ENCODE measurements at places on chromosomes 12 and 14.

GRCh38 chr14:94144765-94145164, 15.4 kb upstream of the IFI27L2 start:
- no peak for DNase-seq

DNA sequence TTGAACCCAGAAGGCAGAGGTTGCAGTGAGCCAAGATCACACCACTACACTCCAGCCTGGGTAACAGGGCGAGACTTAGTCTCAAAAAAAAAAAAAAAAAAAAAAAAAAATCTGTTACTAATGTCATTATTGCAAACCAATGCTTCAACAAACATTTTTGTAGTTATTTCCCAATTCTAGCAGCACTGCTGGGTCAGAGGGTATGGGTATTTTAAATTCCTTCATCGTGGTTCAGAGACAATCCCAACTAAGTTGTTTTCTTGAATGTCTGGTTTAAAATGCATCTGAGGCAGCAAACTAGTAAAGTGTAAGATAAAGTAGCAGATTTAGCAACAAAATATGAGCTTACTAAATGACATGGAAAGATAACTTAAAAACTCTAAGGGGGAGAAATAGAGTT, 65.6 kb downstream of the FERMT2 start:
- peak; percentile 69 for DNase-seq

GRCh38 chr14:78342879-78343278, 172.7 kb downstream of the NRXN3 start:
- no peak for DNase-seq

- no peak for DNase-seq
Observed at GRCh38 chr14:32571995-32572866, 243.1 kb downstream of the AKAP6 start.

GRCh38 chr14:75009176-75009575, 6.5 kb downstream of the EIF2B2 start:
- DNase-seq: no peak

DNA sequence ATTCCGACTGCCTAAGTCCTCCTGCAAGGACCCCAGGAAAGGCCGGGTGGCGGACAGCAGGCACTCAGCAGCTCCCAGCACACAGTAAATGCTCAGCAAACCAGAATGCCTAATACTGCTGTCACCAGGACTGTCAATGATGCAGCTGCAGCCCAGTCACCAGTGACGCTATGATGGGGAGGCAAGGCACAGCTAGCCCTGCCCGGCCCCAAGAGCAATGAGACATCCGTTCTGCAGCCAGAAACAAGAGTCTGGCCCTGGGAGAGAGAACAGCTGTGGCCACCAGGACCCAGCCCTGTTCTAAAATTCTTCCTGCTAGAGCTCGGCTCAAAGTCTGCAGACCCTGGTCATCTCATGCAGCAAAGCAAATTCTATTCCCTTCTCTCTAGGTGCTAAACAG, 69.8 kb downstream of the NCOR2 start:
- peak; percentile 84 for DNase-seq

DNA sequence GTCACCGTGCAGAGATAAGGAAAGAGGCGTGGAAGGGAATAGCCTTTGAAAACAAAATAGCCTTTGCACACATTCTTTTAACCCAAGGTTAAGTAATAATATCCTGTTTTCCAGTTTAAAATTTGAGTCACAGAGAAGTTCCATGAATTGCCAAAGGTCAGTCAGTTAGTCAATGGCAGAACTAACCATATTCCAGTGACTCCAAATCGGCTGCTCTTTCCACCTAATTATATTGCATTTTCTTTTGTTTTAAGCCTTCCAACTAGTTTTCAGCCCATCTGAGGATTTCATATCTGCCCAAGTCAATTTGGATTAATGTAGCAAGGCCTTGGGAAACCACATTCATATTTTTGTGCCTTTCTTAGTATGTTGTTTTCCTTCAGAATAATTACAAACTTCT, 373.0 kb downstream of the CCDC91 start:
- DNase-seq: no peak

Data from lung (tissue), 17 donors.